ENCODE measurements at places on chromosomes 3 and 15.

DNA sequence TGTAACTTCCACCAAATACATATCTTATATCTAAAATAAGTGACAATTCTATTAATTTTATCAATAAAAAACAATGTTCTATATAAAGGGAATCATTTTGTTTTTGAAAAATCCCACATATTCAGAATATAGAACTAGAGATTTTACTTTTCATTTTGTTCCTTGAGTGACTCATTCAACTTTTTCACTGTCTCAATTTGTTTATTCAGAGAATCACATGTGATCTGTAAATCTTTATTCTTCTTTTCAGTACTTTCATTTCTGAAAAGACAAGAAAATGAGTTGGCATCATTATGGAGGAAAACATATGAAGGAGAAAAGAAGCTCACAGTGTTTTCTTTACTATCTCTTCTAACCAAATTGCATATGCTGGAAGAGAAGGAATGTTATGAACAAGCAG, 35.0 kb downstream of the CIP2A start:
- no peak for DNase-seq

GRCh38 chr3:189202583-189202982, 30.8 kb downstream of the TPRG1 start:
- DNase-seq, result no peak

GRCh38 chr15:22948056-22948455, 32.1 kb downstream of the CYFIP1 start:
- no peak for DNase-seq

DNA sequence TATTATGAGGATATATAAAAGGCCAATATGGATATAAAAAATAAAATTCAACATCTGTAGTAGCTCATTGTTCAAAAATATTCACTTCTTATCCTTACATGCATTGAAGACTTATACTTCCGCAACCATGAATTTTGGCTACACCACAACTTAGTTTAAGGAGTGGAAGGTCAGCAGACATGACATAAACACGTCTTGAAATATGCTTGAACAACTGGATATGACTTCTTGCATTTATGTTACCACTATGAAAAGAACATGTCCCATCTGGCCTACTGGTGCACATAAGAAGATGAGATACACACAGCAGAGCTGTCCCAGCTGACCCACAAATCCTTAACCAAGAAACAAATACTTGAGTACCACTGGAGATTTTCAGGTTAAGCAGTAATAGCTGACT, 52.1 kb downstream of the MYO9A start:
- no peak for DNase-seq

GRCh38 chr3:197482001-197482400, 73.8 kb downstream of the BDH1 start:
- DNase-seq, result no peak

DNA sequence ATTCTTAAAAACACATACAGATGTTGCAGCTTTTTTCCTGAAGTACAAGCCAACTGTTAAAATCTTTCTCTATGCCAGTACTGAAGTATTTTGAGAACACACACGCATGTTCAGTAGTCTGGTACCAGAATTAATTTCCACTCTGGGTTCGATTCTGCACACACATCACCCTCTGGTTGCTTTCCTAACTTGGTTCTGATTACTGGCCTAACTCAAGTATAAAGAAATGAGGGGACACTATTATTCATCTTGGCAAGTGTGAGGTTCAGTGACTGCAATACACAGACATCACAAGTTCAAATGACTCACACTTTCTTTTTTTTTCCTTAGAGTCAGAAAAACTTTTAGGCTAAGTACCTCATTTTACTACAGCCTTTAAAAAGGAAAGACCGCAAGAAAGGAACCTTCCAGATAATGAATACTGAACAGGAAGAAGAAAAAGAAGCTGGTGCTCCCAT, 37.4 kb upstream of the LDHAL6B start:
- peak; percentile 78 for DNase-seq

DNA sequence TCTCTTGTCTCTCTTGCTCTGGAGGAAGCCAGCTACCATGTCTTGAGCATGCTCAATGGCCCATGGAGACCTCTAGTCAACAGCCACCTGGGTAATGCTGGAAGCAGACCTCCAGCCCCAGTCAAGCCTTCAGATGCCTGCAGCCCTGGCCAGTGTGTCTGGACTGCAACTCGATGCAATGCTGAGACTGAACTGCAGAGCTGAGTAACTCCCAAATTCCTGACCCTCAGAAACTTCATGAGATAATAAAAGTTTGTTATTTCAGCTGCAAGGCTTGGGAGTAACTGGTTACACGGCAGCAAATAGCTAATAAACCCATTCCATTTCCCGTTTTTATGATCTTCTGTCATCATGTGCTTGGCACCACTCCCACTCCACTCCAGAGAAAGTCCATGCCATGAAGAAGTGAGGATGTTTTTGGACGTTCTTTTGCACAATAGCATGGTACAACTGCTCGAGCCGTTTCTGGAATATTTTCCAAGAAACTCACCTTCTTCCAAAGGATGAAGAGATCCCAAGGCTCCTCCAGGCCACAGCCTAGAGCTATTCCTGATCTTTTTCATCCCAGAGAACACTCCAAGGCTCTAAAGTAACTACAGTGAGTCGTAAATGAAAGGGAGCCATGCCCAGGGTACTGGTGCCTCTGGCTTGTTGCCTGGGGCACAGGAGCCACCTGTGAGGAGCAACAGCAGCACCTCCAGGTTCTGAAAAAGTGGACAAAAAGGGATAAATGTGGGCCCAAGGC, 72.0 kb upstream of the KLF13 start:
- DNase-seq, result peak; percentile 92

DNA sequence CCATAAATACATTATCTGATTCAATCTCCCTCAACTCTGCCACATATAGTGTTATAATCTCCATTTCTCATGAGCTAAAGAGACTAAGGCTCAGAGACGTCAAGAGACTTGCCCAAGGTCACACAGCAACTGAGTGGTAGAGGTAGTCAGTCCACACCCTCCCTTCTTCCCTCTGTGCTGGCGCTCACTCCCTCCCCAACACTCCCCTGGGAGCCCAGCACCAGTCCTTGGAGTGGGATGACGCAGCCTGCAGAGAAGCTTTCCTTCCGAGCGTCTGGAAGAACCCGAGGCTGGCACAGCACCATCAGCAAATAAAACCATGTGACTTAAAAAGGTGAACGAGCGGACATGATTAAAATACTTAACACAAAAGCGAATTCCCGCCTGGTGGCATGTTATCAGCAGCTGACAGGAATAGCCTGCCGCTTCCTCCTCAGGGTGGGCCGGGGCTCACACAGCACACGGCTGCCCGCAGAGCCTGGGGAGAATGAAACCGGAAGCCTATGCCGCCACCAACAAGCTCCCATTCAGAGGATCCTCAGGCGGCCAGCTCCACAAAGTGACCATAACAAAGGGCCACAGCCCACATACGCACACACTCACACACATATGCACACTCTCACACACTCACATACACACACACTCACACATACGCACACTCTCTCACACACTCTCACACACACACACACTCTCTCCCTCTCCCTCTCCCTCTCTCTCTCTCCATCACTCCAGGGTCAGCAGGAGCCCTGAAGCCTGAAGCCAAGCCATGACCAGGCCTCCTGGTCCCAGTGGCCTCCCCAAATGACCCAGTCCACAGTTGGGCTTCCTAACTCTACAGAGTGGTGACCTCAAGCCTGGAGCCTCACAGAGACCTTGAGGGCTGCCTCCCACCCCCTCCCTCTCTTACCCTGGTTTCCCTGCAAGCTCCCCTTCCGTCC, 120.5 kb downstream of the XXYLT1 start:
- DNase-seq, result no peak

DNA sequence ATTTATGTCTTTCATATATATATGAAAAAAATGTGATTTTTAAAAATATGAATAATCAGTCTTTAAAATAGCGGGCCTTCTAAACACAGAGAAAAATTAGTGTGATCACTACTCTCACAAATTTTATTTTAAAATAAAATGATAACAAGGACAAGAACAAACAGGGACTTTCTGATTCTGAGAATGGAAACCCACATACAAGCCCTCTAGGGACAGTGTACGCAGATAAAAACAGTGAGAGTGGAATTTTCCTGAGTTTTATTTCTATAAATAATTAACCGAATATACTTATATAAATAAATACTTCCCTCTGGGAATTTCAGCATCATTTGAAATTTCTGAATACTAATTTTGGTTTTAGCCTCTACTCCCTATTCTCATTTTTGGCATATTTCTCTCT, 201.4 kb upstream of the CBLB start:
- DNase-seq, result no peak

DNA sequence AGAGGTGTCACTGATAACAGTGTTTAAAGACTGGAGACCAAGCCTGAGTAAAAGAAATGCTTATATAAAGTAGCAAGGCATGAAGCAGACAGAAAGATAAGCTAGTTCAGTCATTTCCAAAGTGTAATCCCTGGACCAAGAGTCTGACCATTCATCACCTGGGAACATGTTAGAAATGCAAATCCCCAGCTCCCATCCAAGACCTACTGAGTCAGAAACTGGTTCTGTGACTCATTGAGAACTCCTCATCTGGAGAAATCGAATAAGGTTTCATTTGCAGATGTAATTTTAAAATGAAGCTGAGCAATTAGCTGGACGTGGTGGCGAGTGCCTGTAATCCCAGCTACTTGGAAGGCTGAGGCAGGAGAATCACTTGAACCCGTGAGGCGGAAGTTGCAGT, 473.9 kb upstream of the UBE2E2 start:
- DNase-seq, result no peak

DNA sequence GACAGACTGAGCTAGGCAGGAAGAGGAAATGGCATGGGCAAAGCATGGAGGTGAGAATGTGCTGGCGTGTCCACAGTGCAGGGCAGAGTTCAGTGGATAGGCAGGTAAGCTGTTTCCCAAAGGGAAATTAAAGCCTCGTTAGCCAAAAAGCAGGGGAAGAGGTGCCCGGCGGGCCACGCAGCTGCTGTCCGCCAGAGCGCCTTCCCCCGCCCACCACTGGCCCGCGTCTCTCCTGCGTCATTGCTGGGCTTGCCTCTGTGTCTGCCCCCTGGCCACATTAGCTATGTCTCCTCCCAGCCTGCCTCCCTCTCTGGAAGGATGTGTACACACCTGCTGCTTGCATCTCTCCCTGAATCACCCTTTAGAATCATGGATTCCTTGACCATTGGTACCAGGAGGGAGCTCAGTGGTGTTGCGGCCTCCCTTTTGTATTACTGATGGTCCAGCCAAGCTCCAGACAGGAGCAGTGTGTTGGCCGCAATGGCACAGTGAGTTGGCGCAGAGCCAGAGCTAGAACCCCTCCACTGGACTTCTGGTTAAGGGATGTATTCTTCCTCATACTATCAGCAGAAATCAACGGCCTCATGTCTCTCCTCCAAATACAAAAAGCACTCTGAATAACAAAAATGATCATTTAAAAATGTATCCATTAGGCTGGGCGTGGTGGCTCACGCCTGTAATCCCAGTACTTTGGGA, 26.6 kb downstream of the SLC28A1 start:
- DNase-seq, result no peak

DNA sequence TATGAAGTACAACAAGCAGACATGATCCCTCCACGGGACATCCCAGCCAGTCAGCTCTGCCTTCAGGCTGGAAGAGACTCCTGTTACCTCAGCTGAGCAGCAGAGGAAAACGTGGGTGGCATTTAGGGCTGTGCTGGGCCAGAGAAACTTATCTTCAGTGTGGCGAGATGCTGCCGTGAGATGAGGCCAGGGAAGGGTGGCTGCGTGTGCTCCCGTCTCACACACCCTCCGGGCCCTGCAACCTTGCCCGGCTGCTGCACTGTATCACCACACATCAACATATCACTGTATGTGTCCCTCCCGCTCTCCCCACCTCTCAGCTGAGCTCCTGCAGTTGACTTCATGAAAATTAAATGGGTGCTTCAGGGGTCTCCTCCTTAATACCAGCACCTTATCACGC, 23.4 kb downstream of the BMF start:
- DNase-seq, result no peak

- DNase-seq, result peak; percentile 8
Measured at GRCh38 chr3:14371573-14372474, 30.6 kb upstream of the SLC6A6 start.

DNA sequence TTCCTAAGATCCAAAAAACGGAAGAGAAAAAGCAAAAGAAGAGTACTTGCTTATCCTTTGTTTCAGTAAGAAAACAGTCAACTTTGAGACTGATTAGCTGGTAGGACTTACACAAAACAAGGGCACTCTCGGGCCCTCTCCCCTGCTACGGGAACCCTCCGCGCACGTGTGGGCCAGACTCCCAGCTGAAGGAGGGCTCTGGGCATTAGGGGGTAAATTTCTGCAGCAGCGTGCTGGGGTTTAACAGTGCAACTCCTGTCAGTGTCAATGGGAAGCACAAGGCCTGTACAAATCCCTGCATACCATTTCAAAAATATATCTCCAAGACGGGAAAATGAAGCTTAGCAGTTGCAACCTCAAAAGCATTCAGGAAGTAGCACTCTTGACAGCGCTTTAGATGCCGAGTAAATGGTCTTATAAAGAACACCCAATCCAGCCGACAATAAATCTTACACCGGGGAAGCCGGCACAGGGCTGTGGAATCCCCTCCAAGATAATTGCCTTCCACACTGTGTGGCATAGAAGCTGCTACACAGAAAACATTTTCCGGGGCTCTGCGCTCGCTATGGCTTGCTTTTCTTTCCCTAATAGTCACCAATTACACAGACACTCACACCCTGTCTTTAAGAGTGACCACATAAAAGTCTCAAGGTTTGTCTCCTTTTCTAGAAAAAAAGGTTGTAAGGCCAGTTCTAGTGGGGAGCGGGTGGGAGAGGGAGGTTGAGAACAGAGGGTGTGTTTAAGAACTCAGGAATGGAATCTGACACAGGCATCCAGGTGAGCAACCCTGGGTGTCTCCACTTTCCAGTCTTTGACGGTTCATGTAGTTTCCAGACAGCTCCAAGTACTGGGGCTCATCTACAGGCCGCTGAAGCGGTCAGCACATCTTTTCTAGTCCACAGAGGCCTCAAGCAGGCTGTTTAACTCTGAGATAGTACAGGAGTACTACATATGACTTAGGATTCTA, 512.7 kb downstream of the FOXP1 start:
- no peak for DNase-seq

DNA sequence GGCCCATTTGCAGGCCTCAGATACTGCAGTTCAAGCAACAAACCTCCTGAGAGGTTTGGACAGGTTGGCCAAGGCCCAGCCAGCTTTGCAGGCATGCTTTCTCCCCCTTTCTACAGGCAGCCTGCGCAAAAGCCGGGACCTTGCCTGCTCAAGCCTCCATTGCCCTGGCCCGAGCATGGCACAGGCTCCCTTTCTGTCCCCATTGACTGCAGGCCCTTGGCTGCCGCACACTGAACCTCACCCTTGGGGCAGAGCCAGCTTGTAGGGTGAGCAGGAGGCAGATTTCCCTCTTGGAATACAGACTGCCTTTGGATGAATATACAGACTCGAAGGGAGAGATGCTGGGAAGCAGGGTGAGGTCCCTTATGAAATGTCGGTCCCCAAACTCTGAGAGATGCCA, 461.7 kb upstream of the PROK2 start:
- no peak for DNase-seq

Data from AG09309 (cell line).